Endodermal cell (in vitro differentiated cells): ENCODE measurements at places on chromosomes 7 and 10. TPM values are rescaled to one million over a fixed set of nuclear protein-coding genes. Genes with fewer than 3 reads are reported as not detected.
A peak's percentile ranks its signal among the peaks of the same experiment; 100 is the strongest.

GIMAP7 gene
- total RNA-seq = not detected in 2 replicates

HOXA1 gene
- total RNA-seq = not detected in 3 replicates

SPDYE8 gene
- total RNA-seq = not detected in 2 replicates

NRCAM gene
- 11.3 to 29.4 TPM (median 28.2 TPM) in 3 replicates for total RNA-seq

GRCh38 chr10:63910806-63911205, 389.6 kb downstream of the REEP3 start:
- DNase-seq = peak; percentile 72

DNA sequence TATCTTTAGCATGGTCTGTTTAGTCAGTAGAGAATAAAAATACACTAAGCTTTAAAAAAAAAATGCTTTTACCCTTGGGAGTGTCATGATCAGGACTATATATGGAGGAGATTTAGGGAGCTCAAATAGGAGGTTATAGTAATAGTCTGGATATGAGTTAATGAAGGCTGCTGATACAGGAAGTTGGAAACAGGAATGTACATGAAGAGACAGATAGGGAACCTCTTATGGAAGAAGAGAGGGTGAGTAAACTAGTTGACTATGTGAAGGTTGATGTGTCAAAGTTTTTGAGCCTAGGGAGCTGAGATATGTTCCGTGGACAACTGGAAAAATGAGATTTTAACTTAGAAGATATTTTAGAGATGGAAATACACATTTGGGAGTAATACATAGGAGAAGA, 472.0 kb upstream of the FZD8 start:
- DNase-seq = no peak

DNA sequence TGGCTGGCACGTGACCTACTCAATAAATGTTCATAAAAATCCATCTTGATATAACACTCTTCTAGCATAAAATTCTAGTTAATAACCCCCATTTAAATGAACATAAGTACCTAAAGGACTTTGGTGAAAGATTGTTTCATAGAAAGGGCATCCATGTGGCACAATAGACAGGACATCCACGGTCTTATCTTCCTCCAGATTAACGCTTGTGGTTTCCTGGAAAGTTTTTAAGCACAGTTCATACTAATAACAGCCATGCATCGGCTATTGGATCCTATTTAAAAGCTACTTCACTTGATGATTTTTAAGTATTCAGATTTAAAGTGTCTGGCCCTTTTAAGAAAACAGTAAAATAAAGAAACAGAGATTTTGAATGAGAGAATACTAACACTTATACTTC, 288.3 kb downstream of the AHR start:
- DNase-seq = no peak

GRCh38 chr7:45710271-45711160, 136.3 kb downstream of the ADCY1 start:
- peak; percentile 31 for DNase-seq

DNA sequence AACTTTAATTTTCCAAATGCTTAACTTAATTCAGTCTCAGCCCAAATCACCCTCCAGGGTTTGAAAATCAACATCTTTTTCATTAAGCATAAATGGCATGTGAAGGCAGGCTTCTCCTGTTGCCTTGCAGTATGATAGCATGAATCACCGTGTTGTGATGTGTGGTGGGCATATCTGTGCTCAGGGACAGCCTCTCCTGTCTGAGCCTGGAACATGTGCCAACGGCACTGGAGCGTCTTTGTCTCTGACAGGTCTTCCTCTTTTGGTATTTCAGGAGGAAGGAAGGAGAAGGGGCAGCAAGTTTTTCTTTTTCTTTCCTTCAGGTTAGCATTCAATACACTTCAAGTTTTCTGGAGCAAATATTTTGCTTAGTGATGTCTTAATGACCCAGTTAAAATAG, 57.6 kb downstream of the LRGUK start:
- no peak for DNase-seq

DNA sequence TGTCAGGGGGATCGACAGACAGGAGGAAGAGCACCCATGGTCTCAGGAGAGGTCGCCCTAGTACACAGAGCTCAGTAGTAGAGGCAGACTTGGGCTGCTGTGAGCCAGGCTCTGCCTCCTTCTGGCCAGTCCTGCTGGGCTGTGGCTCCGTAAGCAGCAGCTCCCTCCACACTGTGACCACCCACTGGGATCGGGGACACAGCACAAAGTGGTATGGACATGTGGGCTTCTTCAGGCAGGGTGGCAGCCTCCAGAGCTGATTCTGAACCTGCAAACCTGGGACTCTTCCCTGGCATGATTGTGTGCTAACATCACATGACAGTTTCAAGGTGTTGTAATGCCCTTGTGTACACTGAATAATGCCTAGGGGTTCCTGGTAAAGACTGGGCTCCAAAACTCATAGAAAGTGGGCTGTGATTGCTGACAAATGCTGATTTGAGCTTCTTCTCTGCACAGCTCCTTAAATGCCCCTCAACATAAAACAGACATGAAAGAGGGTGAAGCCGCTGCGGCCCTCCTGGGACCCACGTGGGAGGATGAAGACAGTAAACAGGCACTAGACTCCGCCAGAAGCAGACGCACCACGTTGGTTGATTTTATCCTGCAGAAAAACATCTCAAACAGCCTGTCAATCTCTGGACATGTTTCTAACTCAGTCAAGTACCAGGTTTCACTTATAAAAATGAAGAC, 76.7 kb downstream of the GPR26 start:
- no peak for DNase-seq

GRCh38 chr10:94859086-94859485, 79.4 kb upstream of the CYP2C9 start:
- no peak for DNase-seq

GRCh38 chr10:106577266-106577665, 587.2 kb downstream of the SORCS1 start:
- DNase-seq = peak; percentile 82

DNA sequence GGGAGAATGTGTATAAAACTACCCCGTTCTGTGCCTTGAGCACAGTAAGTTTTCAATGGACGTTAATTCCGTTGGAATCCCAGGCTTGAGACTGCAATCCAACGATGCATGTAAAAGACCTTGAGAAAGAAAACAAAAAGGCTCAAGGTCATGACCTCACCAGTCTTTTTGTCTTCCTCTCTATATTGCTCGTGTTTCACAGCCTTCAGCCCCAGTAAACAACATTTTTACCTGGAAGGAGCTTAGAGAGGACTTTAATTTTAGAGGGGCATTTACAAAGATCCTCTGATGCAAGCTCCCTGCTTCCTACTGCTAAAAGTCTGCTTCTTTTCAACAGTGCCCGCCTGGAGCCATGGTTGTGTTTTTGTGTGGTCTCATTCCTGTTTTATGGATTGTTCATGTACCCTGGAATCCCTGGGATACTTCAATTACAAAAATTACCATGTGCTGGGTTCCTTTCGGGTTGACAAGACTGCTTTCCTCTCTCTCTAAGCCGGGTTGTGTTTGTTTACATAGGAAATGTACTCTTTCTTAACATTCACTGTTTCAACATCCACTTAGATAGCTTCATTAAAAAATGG, 320.1 kb upstream of the NFE2L3 start:
- DNase-seq = no peak
